ENCODE measurements at places on chromosomes 2 and 18.
A peak's percentile ranks its signal among the peaks of the same experiment; 100 is the strongest.

GRCh38 chr2:41504532-41504931, 543.3 kb upstream of the PKDCC start:
- no peak for DNase-seq

DNA sequence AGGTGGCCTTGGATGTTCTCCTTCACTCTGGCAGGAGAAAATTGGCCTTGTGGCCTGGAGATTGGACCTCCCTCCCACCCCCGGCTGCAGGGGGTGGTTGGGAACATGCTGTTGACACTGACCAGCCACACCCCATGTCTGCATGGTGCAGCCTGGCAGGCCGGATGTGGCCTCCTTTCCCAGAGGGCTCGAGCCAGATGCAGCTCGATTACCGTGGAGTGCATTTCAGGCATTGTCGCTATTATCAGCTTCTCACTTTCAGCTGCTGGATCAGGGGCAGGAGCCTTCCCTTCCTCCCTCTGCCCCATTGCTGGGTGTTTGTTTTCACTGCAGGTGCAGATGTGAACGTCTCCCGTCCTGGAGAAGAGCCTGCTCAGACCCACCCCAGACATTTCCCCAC, 211.0 kb upstream of the SIX2 start:
- no peak for DNase-seq

DNA sequence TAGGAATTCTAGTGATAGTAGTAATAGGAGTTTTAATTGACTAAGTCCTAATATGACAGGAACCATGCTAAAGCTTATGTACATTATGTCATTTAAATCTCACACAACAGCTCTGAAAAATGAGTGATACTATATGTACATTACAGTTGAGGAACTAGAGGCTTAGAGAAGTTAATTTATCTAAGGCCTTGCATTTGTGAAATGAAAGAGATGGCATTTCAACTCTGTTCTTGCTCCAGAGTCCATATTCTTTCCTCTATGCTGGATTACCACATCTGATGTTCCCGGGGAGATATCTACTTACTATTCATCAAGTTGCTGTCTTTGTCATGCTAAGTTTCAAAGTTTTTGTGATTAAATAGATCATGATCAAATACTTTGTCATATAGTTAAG, 5.7 kb downstream of the AGPS start:
- DNase-seq: no peak

- DNase-seq: no peak
Observed at GRCh38 chr2:32680942-32681341, 53.1 kb downstream of the TTC27 start.

- DNase-seq: no peak
Observed at GRCh38 chr2:181466661-181467576, 9.7 kb downstream of the ITGA4 start.

GRCh38 chr2:116442418-116442817, 1372.1 kb upstream of the DDX18 start:
- DNase-seq: no peak

GRCh38 chr2:238302087-238302486, 13.7 kb upstream of the PER2 start:
- no peak for DNase-seq

- no peak for DNase-seq
Observed at GRCh38 chr2:181697571-181697970, 17.3 kb upstream of the NEUROD1 start.

DNA sequence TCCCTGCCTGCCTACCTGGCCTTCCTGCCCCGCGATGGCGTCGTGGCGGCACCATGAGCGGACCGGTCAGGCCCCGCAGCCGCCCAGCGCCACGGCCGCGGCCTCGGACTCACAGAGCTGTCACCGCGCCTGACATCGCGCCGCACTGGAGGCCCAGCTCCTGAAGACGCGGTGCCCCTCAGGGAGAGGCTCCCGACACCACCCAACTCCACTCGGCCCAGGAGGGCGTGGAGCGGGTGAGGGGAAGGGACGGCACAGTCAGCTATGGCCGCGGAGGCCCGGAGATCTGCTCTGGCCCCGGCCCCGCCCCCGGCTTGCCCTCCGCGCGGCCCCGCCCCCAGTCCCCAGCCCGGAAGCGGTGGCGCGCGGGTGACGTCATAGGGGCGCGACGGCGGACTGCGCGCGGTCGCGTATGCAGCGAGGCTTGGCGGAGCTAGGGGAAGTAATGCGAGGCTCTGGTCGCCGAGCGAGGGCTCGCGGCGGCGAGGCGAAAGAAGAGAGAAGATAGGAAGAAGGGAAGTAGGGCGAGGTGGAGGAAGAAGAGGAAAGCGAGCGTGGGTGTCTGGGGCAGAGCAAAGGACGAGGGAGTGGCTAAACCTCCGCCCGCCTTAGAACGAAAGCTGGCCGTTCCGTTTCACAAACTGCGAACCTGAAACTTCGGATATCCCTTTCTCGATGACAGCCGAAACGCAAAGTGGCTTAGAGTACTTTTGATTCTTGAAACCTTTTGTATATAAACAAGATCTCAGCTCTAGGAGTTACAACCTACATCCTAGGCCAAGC, at the start of gene SLC35F5:
TSS of gene SLC35F5 (minus strand) at position 288 of the 783 bp plus-strand sequence. CDS start at position 55, 233 bp downstream.
- peak; percentile 69 for DNase-seq

DNA sequence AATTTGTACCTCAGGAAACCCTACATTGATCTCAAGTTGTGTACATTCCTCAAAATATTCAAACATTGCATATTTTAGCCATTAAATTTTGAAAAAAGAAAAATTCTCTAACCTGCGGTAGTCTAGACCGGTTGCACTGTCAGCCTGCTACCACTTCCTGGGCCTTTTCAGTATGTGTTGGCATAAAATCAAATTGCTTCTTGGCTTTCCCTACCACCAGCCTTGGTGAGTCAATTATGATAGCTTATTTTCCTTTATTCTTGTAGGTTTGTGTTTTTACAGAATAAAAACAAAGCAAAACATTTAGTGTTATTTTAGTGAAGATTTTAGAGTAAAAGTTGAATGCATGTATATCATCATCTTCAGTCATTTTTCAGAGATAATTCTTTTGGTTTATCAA, 61.2 kb downstream of the FAM171B start:
- peak; percentile 4 for DNase-seq

GRCh38 chr2:105609746-105610402, 134.8 kb upstream of the NCK2 start:
- DNase-seq: no peak

- no peak for DNase-seq
Observed at GRCh38 chr2:174551697-174552096, 45.9 kb downstream of the WIPF1 start.

DNA sequence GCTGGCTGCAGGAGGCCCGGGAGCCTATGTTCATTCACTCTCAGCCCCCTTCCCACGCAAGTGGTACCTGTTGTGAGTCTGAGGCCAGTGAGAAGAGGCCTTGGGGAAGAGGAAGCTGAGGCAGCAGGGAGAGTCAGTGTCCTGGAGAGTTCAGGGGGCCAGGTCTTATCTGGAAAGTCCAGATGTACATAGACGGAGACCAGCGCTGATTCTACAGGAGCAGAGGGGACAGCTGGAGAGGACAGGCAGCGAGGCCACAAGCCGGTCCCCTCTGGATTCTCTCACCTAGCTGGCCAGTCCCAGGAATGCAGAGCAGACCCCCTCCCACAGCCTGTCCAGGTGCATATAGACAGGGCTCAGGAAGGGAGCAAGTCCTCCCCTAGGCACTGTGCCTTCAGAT, 29.1 kb upstream of the SELENOI start:
- no peak for DNase-seq

- no peak for DNase-seq
Observed at GRCh38 chr18:48817021-48817461, 133.7 kb downstream of the SMAD7 start.

DNA sequence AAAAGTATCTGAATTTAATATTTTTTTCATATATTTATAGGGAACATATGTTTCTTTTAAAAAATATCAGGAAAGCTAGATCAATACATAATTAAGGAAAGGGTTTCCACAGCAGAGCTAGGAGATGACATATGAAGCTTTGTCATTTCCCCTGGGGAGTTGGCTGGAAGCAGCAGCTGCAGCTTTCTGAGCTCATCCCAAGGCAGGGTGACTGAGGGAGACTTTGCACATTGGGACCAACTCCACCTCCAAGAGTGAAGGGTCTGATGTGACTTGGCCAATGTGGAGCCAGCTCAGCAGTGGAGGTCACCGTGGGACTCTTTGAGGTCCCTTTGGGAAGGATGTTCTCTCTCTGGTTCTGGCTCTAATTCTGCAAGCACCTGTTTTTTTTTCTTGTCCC, 315.1 kb downstream of the RDH14 start:
- DNase-seq: no peak

DNA sequence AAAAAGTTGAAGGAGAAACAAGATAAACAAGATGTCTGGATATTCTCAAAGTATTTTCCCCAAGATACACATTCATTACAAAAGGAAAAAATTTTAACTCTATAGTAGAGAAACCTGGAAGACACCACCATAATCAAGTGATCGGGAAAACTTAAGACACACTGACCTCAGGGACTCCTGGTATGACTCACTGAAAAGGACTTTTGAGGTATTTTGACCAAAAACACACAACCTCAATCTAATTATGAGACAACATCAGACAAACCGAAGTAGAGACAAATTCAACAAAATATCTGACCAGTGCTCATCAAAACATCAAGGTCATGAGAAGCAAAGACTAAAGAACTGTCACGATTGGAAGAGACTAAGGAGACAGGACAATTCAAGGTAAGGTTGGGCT, 34.7 kb downstream of the LPIN2 start:
- no peak for DNase-seq

- no peak for DNase-seq
Observed at GRCh38 chr2:171389325-171389724, 44.5 kb downstream of the METTL8 start.

DNA sequence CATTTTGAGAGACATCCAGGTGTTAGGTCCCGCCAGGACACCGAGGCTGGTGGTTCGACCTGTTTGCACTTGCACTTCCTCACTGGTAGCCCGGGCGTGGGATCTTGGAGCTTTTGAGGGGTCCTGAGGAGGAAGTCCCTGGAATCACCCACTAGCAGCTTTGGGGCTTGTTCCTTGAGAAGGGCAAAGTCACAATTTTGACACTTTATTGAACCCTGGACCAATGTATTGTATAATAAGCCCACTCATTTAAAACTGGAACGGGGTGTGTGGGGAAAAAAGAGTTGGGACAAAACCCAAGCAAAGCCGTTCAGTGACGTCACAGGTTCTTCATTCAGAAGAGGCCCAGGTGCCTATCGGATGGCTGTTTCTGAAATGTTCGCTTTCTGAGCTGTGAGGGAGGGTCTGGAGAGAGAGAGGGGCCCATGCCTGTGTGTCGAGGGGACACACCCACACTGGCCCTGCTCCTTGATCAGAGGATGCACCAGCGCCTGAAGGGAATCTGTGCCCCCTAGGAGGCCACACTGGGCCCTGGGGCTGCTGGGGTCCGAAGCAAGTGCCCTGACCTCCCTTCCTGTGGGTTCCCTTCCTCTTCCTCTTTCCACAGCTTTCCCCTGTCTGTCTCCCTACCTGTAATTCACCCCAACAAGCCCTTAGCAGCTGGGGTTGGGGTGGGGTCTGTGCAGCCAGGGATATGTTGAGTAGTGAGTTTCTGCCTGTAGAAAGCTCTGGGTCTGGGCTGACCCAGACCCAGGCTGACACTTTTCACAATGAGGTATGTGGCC, 2.6 kb downstream of the LPIN1 start:
- DNase-seq: no peak

GRCh38 chr2:179909845-179910734, 48.7 kb upstream of the ZNF385B start:
- DNase-seq: no peak

GRCh38 chr2:11379558-11379957, 35.1 kb upstream of the ROCK2 start:
- no peak for DNase-seq

GRCh38 chr2:8544786-8545694, 136.8 kb upstream of the ID2 start:
- DNase-seq: peak; percentile 60

- no peak for DNase-seq
Observed at GRCh38 chr2:15825276-15825980, 114.9 kb upstream of the MYCN start.

All from skeletal muscle cell (primary cell).